ENCODE measurements at places on chromosomes 1 and 21. TPM values are rescaled to one million over a fixed set of nuclear protein-coding genes. Genes with fewer than 3 reads are reported as not detected.

TEX38 gene
- total RNA-seq: not detected

VWA1 gene
- total RNA-seq: 79.0 TPM

LCE4A gene
- not detected for total RNA-seq

OR2L2 gene
- not detected for total RNA-seq

SPRTN gene
- 52.6 TPM for total RNA-seq

DNA sequence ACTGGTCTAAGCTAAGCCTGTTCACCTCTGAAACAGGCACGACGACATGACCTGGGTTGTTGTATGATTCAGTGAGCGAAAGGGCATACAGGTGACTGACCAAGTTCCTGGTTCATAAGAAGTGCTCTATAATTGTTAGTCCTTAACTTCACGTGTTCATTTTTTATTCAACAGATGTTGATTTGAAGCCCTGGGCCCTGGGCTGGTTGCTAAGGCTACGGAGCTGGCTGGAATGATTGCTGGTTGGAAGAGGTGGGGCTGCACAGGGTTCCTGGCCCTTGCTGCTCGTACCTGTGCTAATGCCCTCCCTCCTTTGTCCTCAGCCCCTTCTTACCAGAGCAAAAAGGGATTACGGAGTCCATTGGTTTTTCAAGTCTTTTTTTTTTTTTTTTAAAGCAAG is 111.3 kb upstream of the CSF3R start:
- no peak for DNase-seq

DNA sequence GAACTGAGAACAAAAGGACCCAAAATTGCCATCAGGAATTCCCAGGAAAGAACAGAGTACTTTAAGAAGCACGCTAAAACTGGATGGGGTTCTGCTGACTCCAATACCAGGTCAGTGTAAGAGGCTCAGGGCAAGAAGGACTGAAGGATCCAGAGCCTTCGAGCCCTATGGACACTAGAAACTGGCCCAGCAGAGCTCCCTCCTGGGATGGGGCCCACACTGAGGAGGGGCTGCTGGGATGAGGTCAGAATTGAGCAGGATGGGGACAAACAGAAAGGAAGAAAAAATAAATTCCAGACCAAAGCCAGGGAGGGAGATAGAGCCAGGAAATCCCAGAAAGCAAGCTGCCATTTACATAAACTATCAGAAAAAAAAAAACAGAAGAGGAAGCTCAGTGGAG is 222.4 kb upstream of the COA6 start:
- no peak for DNase-seq

GRCh38 chr21:44531606-44532564 is 8.1 kb downstream of the KRTAP10-1 start:
- DNase-seq: peak; percentile 54

DNA sequence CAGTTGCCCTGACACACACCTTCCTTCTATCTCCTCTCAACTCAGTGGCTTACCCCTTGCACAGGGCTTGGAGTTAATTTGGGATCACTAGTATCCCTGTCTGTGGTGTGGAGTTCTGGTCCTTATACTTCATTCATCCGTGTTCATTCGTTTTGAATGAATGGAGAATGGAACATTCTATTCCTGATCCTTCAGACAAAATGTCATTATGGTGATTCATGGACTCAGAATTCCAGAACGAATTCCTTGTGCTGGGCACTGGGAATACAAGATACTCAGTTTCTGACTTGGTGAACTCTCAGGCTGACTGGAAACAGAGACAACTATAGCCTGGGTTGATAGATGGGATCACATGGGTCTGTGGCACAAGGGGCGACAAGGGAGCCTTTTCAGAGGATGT is 49.9 kb upstream of the TRABD2B start:
- no peak for DNase-seq

- DNase-seq: no peak
Observed at GRCh38 chr1:21605012-21605715, 64.0 kb downstream of the RAP1GAP start.

DNA sequence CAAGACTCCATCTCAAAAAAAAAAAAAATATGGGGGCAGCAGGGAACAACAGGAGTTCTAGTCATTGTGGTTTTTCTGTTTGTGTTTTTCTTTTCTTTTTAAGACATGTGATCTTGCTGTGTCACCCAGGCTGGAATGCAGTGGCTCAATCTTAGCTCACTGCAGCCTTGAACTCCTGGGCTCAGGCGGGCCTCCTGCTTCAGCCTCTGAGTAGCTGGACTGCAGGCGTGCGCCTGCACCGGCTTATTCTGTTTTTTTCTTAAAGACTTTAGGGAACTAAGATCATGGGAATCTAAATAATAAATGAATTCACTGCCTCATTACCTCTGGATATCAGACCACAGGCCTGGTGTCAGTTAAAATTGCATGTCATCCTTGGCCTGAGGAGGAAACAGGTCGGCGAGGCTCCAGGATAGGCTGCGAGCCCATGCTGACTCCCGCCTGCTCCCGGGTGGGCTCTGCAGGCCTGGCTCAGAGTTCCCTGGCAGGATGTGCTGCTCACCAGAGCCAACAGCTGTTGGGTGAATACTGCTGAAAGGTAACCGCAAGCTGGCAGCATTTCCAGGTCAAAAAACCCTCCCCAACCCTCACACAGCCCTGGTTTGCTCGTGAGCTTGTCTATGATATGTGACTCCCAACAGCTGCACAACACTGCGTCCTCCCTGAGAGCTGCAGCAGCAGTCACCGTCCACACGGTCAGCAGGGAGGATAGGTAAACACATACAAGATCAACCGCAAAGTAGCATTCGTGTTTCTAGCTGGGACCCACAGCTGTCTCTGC is 58.1 kb downstream of the SCCPDH start:
- DNase-seq: no peak

GRCh38 chr1:234853906-234854644 is 244.1 kb upstream of the IRF2BP2 start:
- no peak for DNase-seq

- no peak for DNase-seq
Observed at GRCh38 chr21:44350773-44351481, 2.5 kb upstream of the TRPM2 start.

DNA sequence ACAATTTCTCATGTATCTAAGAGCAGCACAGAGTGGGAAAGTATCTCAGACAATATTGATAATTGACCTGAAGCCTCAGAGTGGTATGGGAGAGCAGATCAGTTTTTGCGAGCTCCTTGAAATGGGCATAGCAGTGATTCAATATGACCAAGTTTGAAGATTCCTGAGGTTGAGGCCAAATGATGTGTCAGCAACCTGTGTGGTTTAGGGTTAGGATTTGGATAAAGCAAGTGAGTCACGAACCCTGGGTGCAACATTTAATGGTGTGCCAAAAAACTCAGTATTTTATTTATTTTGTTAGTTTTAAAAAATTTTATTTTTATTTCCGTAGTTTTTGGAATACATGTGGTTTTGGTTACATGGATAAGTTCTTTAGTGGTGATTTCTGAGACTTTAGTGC is 92.5 kb upstream of the C21orf91 start:
- DNase-seq: no peak

DNA sequence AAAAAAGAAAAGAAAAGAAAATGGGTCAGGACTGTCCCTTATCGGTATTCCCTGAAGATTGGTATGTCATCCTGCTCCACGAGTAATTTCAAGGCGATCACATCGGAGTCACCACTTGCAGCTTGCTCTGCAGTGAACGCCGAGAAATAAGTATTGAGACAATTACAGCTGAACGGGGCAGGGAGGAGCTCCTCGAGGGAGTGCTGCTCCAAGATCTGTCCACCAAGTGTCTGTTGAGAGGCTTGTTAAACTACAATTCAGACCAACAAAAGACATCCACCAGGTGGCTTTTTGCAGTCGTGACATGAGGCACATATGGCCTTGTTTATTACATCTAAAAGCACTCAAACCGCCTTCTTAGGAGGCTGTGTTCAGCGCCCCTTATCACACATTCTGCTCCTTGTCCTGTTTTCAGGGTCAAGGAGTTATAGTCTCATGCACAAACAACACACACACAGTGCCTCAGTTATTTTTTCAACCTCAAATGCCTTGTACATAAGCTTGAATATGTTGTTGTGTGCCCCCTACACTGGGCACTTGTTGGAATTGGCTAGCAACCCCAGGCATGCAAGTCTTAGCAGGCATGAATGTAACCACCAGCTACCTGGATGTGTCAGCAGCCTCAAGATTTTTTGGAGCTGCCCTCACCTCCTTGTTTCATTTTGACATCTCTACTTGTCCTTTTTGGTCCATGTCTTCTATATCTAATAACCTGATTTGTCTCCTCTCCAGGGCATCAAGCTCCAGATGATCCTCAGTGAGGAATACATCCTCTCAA is 13.0 kb upstream of the CD48 start:
- no peak for DNase-seq

GRCh38 chr21:35027563-35028450 is 21.3 kb downstream of the RUNX1 start:
- DNase-seq: no peak

DNA sequence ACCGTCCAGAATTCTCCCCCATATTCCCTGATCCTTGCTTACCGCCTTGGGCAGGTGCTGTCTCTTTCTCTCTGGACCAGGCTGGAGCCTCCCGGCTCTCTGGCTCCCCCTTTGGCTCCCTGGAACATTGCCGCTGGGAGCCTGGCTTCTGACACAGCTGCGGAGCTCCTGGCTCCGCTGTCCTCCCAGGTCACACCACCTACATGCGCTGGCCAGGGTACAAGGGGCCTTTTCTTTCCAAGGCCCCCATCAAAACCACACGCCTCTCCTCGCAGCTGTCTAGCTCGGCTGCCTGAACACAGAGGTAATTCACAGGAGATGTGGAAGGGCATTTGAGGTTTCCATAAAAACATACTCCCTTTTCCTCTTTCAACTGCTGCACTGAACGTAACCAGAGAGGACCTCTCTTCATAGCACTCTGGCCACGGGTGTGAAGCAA is 7.5 kb upstream of the ZNF648 start:
- DNase-seq: no peak

DNA sequence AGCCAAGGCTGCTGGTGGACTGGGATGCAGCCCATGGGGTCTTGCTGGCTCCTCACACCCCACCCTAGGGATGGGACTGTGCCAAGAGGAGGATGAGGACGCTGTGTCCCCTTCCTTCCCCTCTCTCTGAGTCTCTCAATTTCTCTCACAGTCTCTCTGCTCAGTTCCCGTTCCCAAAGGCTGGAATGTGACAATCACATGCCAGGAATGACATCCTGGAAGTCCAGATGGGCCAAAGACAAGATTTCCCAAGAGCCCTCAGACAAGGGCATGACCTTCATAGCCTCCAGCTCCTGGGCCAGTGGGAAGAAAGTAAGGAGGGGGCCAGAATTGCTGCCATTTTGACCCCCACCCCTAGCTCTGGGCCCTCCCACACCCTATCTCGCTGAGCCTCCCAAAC is 7.6 kb upstream of the CDCP2 start:
- DNase-seq: no peak

GRCh38 chr21:32372755-32373154 is 20.1 kb downstream of the URB1 start:
- DNase-seq: peak; percentile 19

GRCh38 chr1:172946814-172947507 is 103.8 kb downstream of the TNFSF18 start:
- no peak for DNase-seq
